ENCODE measurements at places on chromosomes 16 and 17.

DNA sequence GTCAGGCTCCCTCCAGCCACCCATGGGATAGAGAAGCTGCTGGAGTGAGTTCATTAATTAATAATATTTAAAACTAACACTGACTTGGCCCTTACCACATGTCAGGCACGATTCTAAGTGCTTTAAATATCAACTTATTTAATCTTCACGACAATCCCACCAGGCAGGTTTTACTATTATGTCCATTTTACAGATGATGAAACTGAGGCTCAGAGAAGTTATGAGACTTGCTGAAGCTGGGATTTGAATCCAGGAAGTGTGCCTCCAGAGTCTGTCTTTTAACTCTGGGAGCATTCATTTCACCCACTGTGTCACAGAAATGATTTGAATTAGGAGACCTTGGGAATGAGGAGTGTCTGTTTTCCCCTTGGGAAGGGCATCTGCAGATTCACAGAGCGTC is 8.8 kb downstream of the SPNS3 start:
- DNase-seq: no peak

DNA sequence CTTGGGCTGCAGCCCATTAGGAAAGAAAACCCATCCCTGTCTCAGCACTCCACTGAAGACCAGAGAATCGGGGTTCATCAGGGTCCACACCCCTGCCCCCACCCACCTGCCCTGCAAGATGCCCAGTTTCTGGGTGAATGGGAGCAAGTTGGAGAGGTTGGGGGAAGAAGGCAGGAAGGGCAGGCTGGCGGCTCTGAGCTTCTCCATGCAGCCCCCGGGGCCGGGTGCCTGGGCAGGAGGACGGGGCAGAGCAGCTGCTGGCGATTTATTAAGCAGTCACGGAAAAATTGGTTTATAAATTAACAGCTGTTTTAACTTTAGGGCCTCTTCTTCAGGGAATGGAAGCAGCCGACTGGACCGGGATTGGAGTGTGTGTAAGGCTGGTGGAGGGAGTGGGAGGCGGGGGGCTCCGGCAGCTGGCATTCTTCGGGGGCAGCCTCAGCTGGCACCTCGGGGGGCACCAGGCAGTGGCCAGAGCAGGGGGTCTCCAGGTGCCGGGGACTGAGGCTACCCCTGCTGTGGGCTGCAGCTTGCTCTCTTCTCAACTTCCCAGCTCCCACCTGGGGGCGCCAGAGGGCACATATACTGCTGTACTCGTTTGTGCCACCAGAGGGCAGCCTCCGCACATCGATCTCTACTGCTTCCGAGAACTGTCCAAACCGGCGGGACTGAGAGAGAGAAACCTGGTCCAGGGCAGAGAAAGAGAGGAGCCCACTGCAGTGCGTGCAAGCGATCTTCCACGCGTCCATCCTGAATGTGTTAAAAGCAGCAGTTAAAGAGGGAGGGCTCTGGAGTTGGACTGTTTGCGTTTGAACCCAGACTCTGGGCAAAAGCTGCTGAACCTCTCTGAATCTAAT is 5.0 kb upstream of the PPP1R1B start:
- peak; percentile 74 for DNase-seq

DNA sequence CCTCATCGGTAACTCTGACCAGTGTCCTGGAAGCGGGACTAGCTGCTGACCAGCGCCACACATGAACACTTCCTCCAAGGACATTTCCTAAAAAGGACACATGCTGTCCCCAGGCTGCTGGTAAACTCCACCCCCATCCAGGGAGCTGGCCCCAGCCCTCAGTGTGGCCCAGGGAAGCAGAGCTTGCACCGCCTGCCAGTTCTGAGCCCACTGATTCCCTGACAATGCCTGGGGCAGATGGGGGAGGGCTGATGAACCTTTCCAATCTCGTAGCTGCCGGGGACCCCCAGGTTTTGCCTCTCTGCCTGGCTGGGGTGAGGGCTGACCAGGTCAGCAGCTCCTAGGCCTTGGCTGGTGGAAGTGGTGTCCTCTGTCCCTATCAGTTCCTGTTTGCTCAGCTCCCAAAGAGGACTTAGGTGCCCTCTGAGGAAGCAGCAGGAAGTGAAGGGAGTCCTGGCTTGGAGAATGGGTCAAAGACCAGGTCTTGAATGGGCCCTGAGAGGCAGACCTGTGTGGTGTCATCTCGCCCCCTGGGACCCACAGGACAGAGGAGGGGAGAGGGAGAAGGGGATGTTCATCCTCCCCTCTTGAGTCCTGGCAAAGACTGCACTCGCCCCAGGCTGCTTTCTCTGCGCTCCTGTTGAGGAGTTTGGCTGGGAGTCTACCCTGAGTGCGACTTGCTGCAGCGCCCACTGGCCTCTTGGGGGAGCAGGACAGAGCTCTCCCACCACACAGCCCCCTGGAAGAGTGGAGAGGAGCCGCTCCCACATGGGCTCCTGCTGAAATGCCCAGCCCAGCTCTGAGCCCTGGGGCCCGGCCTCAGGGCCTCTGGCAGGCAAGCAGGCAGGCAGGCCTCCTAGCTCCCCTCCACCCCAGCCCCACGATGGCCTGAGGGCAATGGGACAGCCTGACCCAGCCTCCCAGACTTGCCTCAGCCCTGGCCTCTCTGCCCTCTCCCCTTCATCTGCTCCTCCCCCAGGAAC is 16.8 kb downstream of the PDK2 start:
- no peak for DNase-seq

- DNase-seq: no peak
Observed at GRCh38 chr16:83992624-83993023, 24.6 kb downstream of the NECAB2 start.

- DNase-seq: no peak
Observed at GRCh38 chr17:8162997-8163977, 539 bp upstream of the VAMP2 start.

GRCh38 chr17:40450175-40450574 is 6.9 kb downstream of the IGFBP4 start:
- DNase-seq: no peak

- DNase-seq: no peak
Observed at GRCh38 chr16:49854188-49854795, 1.6 kb downstream of the ZNF423 start.

DNA sequence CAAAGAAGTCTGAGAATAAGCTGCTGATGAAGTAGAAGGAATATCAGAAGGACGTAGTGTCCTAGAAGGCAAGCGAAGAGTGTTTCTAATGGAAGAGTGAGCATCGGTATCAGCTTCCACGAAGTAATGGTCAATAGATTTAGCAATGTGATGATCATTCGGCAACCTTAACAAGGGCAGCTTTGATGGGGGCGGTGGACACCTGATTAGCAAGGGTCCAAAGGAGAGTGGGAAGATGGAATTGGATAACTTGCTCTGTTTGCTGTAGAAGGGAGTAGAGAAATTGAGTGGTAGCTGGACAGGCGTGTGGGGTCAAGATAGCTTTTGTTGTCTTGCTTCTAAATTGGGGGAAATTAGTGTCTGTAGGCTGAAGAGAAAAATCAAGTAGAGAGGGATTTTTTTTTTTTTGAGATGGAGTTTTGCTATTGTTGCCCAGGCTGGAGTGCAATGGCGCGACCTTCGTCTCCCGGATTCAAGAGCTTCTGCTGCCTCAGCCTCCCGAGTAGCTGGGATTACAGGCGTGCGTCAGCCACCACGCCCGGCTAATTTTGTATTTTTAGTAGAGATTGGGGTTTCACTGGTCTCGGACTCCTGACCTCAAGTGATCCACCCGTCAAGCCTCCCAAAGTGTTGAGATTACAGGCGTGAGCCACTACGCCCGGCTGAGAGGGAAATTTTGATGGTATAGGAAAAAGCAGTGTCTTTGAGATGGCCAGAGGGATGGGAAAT is 13.9 kb upstream of the HES7 start:
- no peak for DNase-seq

- peak; percentile 78 for DNase-seq
Observed at GRCh38 chr17:27544350-27545131, 86.4 kb upstream of the LGALS9 start.

DNA sequence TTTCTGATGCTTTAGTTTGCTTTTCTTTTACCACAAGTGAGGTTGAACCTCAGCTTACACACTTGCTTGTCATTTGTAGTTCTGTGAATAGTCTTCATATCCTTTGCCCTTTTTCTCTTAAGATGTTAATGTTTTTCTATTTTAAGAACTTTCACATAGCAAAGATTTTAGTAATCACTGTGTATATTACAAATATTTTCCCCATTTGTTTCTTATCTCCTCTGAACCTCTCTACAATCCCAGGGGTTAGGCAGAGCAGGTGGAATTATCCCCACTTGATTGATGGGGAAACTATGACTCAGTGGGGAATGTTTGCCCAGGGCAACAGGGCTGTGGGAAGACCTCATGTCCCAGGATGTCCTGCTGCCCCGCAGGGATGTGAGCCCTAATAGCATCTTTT is 11.7 kb upstream of the MYH3 start:
- no peak for DNase-seq

DNA sequence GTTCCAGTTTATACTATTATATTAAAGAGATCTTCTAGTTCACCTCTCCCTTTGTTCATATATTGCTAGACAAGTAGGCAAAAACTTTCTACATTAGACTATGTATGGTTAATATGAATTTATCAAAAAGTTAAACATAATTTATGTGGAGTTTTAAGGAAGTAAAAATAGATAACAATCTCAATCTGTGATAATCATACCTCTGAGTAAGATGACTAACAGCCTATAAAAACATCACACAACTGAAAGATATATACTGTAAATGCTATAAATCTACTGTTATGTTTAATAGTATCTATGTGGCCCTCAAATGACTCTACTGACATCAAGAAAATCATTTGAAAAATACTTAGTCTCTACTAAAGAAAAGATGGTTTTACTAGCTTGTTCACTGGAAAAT is 37.1 kb downstream of the AP1G1 start:
- DNase-seq: no peak

- no peak for DNase-seq
Observed at GRCh38 chr17:46044286-46044928, 45.4 kb downstream of the STH start.

DNA sequence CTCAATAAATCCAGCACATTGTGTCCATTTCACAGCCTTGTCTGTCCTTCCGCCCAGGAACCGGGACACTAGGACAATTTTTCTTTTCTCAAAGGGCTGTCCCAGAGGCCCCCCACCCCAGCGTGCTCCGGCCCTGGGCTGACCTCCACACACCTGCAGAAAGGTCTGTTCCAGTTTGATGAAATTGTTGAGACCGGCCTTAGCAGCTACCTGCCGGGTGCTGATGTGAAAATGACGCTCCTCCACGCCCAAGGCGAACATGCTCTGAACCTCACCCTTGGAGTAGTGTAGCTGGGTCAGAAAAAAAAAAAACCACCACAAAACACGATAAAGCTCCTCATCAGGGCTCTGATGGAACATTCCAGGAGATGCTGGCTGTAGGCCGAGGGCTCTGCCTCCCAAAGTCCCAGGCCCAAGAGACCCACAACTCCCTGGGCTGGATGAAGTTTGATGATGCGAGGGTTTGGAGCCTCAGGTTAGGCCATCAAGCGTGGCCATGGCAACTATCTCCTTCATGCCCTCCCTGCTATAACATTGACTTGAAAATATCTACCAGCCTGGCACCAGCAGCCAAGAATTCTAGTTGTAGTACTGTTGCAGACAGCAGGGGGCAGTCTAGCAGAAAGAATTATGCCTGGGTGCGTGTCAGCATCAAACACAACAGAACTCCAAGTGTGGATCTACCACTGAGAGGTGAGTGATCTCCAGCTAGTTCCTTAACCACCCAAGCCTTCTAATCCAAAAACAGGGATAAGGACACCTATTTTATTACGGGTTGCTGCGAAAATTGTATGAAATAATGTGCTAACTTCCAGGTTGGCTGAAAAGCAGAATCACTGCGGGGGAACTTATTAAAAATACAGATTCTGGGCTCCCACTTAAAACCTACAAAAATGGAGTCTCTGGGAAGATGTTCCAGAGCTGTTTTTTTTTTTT is 62.1 kb downstream of the RMI2 start:
- peak; percentile 20 for DNase-seq

GRCh38 chr16:66441586-66442375 is 14.7 kb downstream of the BEAN1 start:
- DNase-seq: no peak

DNA sequence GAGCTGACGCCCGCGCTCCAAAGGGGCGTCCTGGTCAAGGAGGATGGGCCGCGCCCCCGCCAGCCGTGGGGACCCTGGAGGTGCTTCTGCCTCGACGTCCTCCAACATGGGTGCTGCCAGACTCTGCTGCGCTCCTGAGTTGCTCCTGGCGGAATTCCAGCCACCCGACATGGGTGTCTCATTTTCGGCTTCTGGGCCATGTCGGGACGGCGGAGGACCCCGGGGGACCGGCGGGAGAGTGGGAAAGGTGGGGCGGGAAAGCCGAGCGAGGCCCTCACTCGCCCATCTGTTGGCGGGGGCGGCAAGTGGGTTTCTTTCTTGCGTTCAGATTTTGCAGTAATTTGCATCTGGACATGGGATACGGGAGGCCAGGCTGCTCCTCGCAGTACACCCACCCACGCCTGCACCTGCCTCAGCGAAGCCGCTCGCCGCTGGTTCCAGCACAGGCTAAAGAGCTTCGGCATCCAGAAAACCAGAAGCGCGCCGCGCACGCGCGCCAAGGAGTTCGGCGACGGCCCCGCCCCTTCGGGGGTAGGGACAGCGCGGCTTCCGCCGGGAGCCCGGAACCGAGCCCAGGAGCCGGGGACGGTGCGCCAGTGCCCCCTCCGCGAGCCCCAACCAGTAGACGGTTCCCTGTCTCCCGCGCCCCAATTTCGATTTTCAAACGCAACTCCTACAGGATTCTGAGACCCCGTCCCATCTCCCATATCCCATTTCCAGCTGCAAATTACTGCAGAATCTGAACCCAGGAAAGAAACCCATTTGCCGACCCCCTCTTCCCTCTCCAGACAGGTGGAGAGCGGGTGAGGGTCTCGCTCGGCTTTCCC is at the start of gene ARMC7:
Gene ARMC7 (plus strand): TSS at position 563 of the 827 bp plus-strand sequence. CDS start 320 bp downstream, outside the sequence.
- DNase-seq: peak; percentile 90

DNA sequence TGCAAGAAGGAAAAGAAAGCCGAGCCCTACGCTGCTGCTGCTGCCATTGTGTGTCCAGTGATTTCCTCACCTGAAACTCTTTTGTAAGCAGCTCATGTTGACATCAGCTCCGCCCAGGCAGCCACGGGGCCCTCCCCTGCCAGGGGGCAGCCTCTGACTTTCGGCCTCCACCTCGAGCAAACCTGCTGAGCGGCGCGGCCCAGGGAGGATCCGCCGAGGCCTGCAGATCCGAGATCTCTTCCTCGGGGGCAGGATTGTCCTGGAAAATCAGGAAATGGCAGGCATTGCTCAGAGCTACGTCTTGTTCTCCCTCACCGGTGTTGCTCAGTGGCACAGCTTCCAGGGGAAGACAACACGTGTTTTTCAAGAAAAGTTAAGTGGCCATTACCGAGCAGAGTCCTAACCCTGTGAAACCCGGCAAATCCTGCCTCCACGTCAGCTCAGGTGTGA is 35.6 kb upstream of the ZNF750 start:
- no peak for DNase-seq

- DNase-seq: no peak
Observed at GRCh38 chr16:57637424-57637823, 9.0 kb downstream of the ADGRG1 start.

- no peak for DNase-seq
Observed at GRCh38 chr17:67637901-67638641, 79.7 kb upstream of the NOL11 start.

DNA sequence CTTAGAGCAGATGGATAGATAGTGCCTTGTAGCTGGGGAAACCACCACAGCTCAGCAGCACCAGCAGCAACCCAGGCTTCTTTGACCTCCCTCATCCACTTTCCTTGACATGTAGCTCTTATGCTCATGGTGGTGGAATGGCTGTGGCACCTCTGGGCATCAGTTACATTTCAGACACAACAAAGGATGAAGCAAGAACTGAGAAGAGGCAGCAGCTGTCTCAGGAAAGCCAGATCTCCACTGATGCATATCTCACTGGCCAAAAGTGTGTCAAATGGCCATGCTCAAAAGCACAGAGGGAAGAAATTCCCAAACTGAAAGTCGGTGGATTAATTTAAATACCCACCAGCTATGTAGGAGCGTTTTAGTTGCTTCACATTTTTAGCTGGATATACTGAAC is 671.4 kb upstream of the SALL1 start:
- DNase-seq: no peak

Data from stimulated activated CD4-positive, alpha-beta T cell treated with anti-CD3 and anti-CD28 coated beads, Interleukin-15, amount 100 ng/mL, for 48 hours (primary cell).